ENCODE measurements at places on chromosomes 12 and 14. TPM values are rescaled to one million over a fixed set of nuclear protein-coding genes. Genes with fewer than 3 reads are reported as not detected.

EFS gene
- 11.5 TPM for total RNA-seq

SELPLG gene
- total RNA-seq: 59.9 TPM

DNA sequence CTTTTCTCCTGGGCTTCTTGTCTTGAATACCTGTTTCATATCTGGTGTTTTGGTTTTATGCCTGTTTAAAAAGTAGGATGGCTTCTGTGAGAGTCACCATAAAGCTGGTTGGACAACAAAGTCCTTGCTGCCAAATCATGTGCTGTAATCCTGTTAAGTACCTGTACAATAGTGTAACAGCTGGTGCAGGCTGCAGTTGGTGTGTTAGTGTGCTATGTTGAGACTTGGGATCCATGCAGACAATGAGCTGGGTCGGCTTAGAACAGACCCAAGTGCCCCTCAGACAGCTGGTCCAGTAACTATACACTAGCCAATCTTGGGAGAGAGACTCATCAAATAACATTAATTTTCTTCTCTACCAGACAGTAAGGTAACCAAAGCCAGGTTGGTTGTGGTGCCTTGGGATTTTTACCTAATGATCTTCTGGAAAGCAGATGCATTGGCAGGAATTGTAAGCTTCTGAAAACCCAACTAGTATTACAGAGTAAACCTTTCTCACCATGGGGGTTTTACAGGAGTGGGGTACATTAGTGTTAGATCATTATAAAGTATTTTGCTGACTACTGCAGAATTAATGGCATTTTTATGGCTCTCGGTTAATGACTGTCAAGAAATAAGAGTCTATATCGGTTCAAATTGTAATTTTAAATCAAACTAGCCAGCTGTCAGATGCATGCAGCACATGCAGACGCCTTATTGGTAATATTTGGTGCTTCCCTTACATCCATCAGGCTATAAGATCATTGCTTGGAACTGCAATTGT is 231.2 kb downstream of the PDZRN4 start:
- H3K27ac ChIP-seq: no peak overlapping the region
- H3K4me3 ChIP-seq: no peak overlapping the region
- no peaks in the 10 kb centered on the region for H3K27me3 ChIP-seq
- no peaks in the 10 kb centered on the region for H3K4me1 ChIP-seq
- no peak for DNase-seq
- H3K36me3 ChIP-seq: no peaks in the 10 kb centered on the region

GRCh38 chr14:94517248-94517640 is 8.0 kb upstream of the SERPINA12 start:
- no peak overlapping the region for H3K27ac ChIP-seq
- no peak overlapping the region for H3K4me3 ChIP-seq
- DNase-seq: no peak

TAS2R7 gene
- total RNA-seq: not detected

DNA sequence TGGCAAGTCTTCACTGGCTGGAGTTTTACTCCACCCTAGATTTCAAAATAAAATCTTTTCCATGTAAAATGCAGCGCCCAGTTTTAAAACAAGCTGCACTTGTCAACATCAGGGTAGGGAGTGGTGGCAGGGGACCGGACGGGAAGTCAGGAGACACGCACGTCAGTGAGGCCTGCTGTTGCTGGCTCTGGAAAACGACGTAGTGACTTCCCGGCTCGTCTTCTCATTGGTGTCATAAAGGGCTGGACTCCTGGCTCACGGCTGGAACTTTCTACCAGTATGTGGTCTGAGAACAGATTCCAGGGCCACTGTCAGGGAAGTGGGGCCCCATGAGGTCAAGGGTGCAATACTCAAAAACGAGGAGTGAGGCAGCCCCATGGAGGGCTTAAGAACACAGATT is 64.2 kb upstream of the FOXN3 start:
- H3K4me1 ChIP-seq: peaks cover 14% of the 10 kb centered on the region
- DNase-seq: no peak
- no peaks in the 10 kb centered on the region for H3K27me3 ChIP-seq
- no peak overlapping the region for H3K4me3 ChIP-seq
- no peak overlapping the region for H3K27ac ChIP-seq
- H3K36me3 ChIP-seq: no peaks in the 10 kb centered on the region
